Chondrocyte (in vitro differentiated cells): ENCODE measurements at places on chromosomes 5 and 9. TPM values are rescaled to one million over a fixed set of nuclear protein-coding genes. Genes with fewer than 3 reads are reported as not detected.

- peaks cover 11% of the 10 kb centered on the region for H3K4me1 ChIP-seq
- DNase-seq = no peak
- H3K27me3 ChIP-seq = peaks cover 12% of the 10 kb centered on the region
- no peak overlapping the region for H3K4me3 ChIP-seq
These were observed 3.3 kb upstream of the OR2V1 start for GRCh38 chr5:181134259-181134658.

GRCh38 chr9:78680196-78680595, 383.3 kb downstream of the PSAT1 start:
- DNase-seq = no peak
- H3K4me3 ChIP-seq = no peak overlapping the region
- H3K27ac ChIP-seq = no peak overlapping the region
- no peaks in the 10 kb centered on the region for H3K36me3 ChIP-seq
- H3K27me3 ChIP-seq = no peaks in the 10 kb centered on the region

- H3K27ac ChIP-seq = no peak overlapping the region
- no peaks in the 10 kb centered on the region for H3K4me1 ChIP-seq
- no peaks in the 10 kb centered on the region for H3K27me3 ChIP-seq
- no peak for DNase-seq
- no peak overlapping the region for H3K4me3 ChIP-seq
These were observed 184.4 kb downstream of the CWC27 start for GRCh38 chr5:64952951-64953673.

Gene SPINK6
- not detected in 3 replicates for total RNA-seq

Gene INSL6
- not detected in 3 replicates for total RNA-seq

Gene RASGEF1C
- total RNA-seq = not detected in 3 replicates
